Thyroid gland (tissue), 4 donors: ENCODE measurements at places on chromosomes 3 and 15. TPM values are rescaled to one million over a fixed set of nuclear protein-coding genes. Genes with fewer than 3 reads are reported as not detected.

Gene NLGN1
- 2.4 TPM for total RNA-seq

Gene STARD9
- total RNA-seq, result 23.4 TPM

Gene SENP5
- total RNA-seq, result 40.7 TPM

Gene CAND2
- total RNA-seq, result 11.6 TPM

- H3K4me1 ChIP-seq, result no peaks in the 10 kb centered on the region
- no peak overlapping the region for H3K27ac ChIP-seq
- H3K36me3 ChIP-seq, result no peaks in the 10 kb centered on the region
- no peak overlapping the region for H3K4me3 ChIP-seq
Measured at GRCh38 chr3:75337226-75337900, 326.8 kb upstream of the FRG2C start.

DNA sequence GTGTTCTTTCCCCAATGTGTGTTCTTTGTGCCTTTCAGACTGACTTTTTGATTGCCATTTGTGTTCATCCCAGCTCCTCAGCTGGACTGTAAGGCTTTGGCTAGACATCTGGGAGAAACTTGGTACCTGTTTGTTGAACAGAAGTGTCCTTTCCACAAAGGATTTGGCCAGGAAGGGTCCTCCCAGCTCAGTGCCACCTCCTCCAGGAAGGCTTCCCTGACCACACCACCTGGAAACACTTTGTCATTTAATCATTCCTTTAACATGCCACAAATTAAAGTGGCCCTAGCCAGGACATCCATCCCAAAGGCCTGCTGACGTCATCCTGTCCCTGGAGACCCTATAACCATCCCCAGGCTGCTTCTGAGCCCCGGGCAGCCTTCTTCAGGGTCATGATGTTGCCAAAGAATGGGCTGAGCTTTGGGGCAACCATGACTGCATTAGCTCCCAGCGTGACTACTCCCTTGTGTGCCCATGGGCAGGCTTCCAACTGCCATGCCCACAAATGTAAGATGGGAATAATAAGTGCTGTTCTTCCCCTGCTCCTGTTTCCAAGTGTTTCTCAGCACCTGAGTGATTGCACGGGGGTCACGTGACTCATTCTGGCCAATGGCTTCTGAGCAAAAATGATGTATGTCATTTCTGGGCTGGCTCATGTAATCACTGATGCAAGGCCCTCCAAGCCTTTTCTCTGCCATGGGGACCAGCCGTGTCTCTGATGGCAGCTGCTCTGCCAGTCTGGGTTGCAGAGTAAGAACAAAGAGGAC lies 112.5 kb upstream of the SMAD3 start:
- no peak overlapping the region for H3K27ac ChIP-seq
- H3K36me3 ChIP-seq, result no peaks in the 10 kb centered on the region
- H3K4me3 ChIP-seq, result no peak overlapping the region
- H3K4me1 ChIP-seq, result no peaks in the 10 kb centered on the region
- no peaks in the 10 kb centered on the region for H3K27me3 ChIP-seq

GRCh38 chr15:101295607-101296161 lies 636 bp upstream of the SNRPA1 start:
- H3K27ac ChIP-seq, result peak overlapping the region; percentile 90
- no peaks in the 10 kb centered on the region for H3K27me3 ChIP-seq
- no peaks in the 10 kb centered on the region for H3K36me3 ChIP-seq
- peak overlapping the region; percentile 76 for H3K4me3 ChIP-seq
- no peak for DNase-seq

DNA sequence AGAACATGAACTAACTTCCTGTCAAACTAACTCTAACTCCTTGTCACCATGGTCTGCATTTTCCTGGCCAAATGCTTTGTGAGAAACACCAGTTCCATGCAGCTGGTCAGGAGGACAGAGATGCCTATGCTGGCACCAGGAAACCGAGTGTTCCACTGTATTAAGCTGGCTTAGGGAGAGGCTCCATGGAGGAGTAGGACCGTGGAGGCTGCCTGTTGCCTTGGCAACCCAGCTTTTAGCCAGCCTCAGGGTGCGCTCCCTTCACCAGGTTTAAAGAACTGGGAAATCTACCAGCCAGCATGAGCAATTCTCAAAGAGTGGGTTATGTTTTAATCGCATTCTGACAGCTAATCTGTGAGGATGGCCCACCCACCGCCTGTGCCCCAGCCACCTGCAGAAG lies 394.1 kb downstream of the OCA2 start:
- no peaks in the 10 kb centered on the region for H3K36me3 ChIP-seq
- no peak overlapping the region for H3K4me3 ChIP-seq
- H3K27me3 ChIP-seq, result no peaks in the 10 kb centered on the region

DNA sequence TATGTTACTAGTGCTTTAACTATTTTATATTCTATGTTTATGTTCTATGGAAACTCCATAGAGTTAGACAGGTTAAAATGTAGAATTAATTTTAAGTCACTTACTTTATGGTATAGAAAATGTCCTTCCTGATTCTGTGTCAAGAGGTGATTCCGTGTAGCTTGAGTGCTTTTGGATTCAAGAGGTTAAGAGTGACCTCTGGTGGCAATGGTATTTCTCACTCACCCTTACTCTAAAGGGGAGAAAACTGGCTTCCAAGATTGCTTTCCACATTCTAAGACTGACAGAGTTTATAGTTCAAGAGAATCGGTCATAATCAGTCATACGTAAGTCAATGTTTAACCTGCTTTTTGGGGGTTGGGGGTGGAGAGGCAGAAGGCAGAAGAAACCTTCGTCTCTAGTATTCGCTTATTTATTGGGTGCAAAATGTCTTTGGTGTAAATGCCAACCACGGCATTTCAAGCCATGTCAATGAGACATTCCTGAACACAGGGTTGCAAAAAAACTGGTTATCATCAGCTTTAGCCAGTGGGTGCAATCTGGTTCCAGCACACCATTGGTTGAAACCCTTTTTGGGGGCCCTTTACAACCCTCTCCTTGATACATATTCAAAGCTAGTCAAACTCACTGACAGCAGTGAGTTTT lies 92.0 kb upstream of the VGLL3 start:
- H3K4me1 ChIP-seq, result no peaks in the 10 kb centered on the region
- H3K4me3 ChIP-seq, result no peak overlapping the region
- DNase-seq, result no peak
- no peak overlapping the region for H3K27ac ChIP-seq
- no peaks in the 10 kb centered on the region for H3K27me3 ChIP-seq
- H3K36me3 ChIP-seq, result no peaks in the 10 kb centered on the region

DNA sequence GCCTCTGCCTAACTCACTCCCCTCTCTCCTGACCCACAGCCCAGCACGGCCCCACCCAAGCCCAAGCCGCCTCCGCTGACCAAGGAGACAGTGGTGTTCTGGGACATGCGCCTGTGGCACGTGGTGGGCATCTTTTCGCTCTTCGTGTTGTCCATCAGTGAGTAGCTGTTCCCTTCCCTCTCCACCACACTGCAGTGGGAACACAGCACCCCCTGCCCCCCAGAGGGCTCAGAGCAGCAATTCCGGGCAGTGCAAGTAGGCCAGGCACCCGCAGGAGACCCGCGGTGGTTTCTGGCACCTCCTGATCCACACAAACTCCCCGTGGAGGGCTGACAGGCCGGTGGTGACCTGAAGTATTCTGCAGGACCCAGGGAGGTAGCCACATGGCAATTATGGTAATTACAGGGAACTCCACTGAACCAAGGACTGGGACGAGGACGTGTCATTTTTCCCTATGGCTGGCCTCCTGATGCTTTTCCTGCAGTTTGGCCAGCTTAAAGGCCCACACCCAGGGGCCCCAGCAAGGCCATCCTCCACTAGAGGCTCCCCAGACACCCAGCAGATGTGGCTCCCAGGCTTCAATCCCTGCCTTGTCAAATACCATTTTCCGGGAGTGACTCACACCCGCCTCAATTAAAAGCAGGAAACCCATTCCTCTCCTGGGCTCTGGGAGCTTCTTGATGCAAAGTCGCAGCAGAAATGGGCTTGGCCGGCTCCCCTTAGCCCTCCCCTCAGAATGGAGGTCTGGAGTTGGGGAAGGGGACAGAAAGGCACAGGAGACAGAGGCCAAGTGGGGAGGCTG lies 4.8 kb downstream of the TMIE start:
- no peak overlapping the region for H3K4me3 ChIP-seq
- no peak for DNase-seq
- no peaks in the 10 kb centered on the region for H3K36me3 ChIP-seq
- peaks cover 6% of the 10 kb centered on the region for H3K4me1 ChIP-seq
- no peak overlapping the region for H3K27ac ChIP-seq
- H3K27me3 ChIP-seq, result no peaks in the 10 kb centered on the region

- peaks cover 6% of the 10 kb centered on the region for H3K4me1 ChIP-seq
- H3K36me3 ChIP-seq, result no peaks in the 10 kb centered on the region
- no peak for DNase-seq
- no peak overlapping the region for H3K27ac ChIP-seq
Measured at GRCh38 chr3:132344666-132345280, 27.6 kb downstream of the ACP3 start.

GRCh38 chr15:94620632-94621031 lies 389.3 kb downstream of the MCTP2 start:
- no peaks in the 10 kb centered on the region for H3K4me1 ChIP-seq
- DNase-seq, result no peak
- no peaks in the 10 kb centered on the region for H3K27me3 ChIP-seq
- no peak overlapping the region for H3K4me3 ChIP-seq
- no peaks in the 10 kb centered on the region for H3K36me3 ChIP-seq

- no peaks in the 10 kb centered on the region for H3K36me3 ChIP-seq
- H3K4me3 ChIP-seq, result no peak overlapping the region
- H3K4me1 ChIP-seq, result peaks cover 14% of the 10 kb centered on the region
- no peaks in the 10 kb centered on the region for H3K27me3 ChIP-seq
- DNase-seq, result no peak
Measured at GRCh38 chr3:187369089-187369447, 883 bp downstream of the RTP4 start.

DNA sequence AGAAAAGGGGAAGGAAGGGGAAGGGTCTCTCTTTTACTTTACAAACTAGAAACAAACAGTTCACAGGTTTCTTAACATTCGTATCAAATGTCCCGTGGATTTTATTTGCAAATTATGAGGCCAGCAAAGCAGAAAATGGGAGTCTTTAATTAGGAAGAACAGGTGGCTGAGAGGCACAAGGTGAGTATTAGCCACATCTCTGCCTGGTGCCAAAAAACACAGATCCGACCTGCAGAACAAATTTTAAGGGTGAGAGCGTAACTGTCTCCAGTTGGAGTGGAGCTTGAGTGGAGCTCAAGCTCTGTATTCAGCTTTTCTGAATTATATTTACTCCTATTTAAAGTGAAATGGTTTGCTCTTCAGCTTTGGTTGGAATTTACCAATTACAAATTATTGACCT lies 1004.9 kb downstream of the FHIT start:
- H3K4me1 ChIP-seq, result no peaks in the 10 kb centered on the region
- H3K27me3 ChIP-seq, result no peaks in the 10 kb centered on the region
- no peak for DNase-seq
- H3K36me3 ChIP-seq, result no peaks in the 10 kb centered on the region

GRCh38 chr15:53589520-53590057 lies 169.9 kb downstream of the WDR72 start:
- no peaks in the 10 kb centered on the region for H3K36me3 ChIP-seq
- no peak for DNase-seq
- no peak overlapping the region for H3K27ac ChIP-seq
- H3K4me1 ChIP-seq, result no peaks in the 10 kb centered on the region

- no peak for DNase-seq
- no peaks in the 10 kb centered on the region for H3K36me3 ChIP-seq
- peak overlapping the region; percentile 99 for H3K27ac ChIP-seq
Measured at GRCh38 chr15:65305150-65305758, 777 bp downstream of the RNU5B-1 start.

DNA sequence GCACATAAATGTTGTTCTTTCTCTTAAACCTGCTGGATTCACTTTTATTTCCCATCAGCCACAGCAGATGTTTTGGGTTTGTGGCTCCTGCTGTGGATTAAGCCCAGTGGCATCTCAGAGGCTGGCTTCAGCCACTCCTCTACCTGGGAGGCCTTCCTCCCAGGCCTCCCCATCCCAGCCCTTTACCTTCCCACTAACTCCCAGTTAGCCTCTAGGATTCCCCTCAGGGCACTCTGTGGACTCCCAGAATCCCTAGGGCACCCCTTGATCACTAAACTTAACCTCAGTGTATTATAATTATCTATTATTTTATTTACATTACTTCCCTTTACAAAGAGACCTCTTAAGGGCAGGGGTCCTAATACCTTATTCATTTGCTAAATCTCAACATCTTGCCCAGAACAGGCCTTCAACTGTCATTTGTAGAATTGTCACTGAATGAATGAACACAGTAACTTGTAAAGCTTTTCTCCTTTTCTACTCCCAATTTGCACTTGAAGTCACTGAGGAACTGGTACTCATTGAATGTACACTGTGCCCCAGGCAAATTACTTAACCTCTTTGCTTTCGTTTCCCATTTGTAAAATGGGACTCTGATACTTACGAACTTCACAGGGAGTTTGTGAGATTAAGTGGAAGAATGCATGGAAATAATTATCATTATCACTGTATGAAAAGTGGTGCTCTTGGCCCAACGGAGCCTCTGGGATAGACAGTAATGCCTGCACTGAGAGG lies 8.3 kb downstream of the CCDC13 start:
- peak overlapping the region; percentile 41 for H3K27ac ChIP-seq
- no peaks in the 10 kb centered on the region for H3K36me3 ChIP-seq

DNA sequence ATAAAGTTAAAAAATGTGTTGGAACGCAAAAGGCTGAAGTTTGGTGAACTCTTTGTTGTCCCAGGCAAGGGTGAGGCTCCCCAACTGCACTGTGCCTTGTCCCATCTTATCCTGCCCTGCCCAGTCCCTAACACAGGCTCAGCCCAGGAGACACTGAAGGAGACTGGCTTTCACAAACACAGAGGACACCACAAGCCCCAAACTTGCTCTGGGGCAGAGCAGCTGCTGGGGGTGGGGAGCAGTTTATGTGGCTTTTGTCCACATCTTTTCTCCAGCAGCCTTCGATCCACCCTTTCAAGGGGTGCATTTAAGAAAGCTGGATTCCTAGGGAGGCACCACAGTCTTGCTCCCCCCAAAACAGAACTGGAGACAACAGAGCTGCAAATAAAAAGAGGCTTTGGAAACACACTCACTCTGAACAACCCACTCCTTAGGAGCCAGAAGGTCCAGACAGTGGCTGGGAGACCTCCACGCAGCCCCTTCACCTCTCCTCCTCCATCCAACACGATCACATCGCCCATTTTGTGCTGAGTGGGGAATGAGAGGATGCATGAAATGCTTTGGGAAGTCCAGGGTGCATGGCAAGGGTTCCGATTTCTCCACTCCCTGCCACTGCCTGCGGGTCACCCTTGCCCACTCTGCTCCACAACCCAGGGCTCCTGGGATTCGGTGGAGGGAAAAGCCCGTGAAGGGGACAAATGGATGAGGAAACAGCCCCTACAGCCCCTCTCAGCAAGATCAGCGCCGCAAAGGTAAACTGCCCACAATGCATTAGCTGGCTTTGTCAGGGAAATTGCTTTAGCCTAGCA lies 260.5 kb upstream of the TLE3 start:
- no peaks in the 10 kb centered on the region for H3K36me3 ChIP-seq
- no peaks in the 10 kb centered on the region for H3K27me3 ChIP-seq
- H3K4me1 ChIP-seq, result no peaks in the 10 kb centered on the region
- no peak overlapping the region for H3K4me3 ChIP-seq
- DNase-seq, result no peak

- DNase-seq, result no peak
- H3K27ac ChIP-seq, result no peak overlapping the region
- H3K27me3 ChIP-seq, result no peaks in the 10 kb centered on the region
- no peak overlapping the region for H3K4me3 ChIP-seq
Measured at GRCh38 chr15:67980773-67981685, 73.1 kb upstream of the PIAS1 start.

- H3K27ac ChIP-seq, result no peak overlapping the region
- no peak for DNase-seq
- no peak overlapping the region for H3K4me3 ChIP-seq
- peaks cover 28% of the 10 kb centered on the region for H3K4me1 ChIP-seq
Measured at GRCh38 chr3:186421946-186422345, 59.9 kb upstream of the DGKG start.
